ENCODE measurements at places on chromosomes 3 and 15. TPM values are rescaled to one million over a fixed set of nuclear protein-coding genes. Genes with fewer than 3 reads are reported as not detected.

GRCh38 chr3:117217355-117217754 lies 507.8 kb downstream of the TUSC7 start:
- H3K27me3 ChIP-seq = no peaks in the 10 kb centered on the region
- H3K27ac ChIP-seq = no peak overlapping the region
- H3K4me3 ChIP-seq = no peak overlapping the region
- H3K36me3 ChIP-seq = no peaks in the 10 kb centered on the region

- H3K36me3 ChIP-seq = no peaks in the 10 kb centered on the region
- no peak for DNase-seq
- H3K4me3 ChIP-seq = no peak overlapping the region
- no peak overlapping the region for H3K27ac ChIP-seq
Observed at GRCh38 chr3:95437409-95437808, 1374.5 kb downstream of the NSUN3 start.

DNA sequence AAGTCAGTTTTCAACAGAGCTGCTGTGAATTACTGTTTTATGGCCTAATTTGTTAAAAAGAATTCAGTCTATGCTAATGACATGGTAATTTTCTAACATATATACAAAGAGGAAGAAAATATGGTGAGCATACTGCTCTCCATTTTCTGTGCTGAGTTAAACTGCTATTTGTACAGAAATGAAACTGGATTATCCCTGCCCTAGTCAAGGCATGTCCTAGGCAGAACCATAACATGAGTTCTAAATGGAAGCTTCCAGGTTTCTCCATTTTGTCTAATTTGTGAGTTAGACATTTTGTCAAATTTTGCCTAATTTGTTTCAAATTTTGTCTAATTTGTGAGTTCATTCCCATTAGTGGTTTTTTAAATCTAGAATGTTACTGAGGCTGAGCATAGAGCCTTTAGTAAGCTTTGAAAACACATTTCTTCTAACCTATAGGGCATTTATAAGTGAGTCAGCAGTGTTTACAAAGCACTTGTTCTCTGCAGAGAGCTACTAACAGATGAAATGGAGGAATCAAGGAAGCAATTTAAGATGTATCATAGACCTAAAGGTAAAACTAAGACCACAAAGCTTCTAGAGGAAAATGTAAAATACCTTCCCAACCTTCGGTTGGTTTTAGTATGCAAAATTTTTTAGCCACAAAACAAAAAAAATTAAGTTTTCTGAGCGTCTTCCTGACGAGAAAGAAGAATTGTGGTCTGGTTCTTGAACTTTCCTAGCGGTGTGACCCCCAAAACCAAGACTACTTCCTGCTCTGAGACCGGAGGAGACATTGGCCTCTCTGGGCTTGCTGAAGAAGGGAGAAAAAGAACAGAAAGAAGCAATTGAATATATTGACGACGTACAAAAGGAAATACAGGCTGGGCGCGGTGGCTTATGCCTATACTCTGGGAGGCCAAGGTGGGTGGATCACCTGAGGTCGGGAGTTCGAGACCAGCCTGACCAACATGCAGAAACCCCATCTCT lies 9.8 kb downstream of the P2RY14 start:
- peak overlapping the region; percentile 88 for H3K27ac ChIP-seq
- peak; percentile 65 for DNase-seq
- H3K27me3 ChIP-seq = no peaks in the 10 kb centered on the region
- H3K36me3 ChIP-seq = peaks cover 10% of the 10 kb centered on the region
- H3K4me3 ChIP-seq = peak overlapping the region; percentile 47

GRCh38 chr3:18494251-18494650 lies 69.1 kb upstream of the SATB1 start:
- H3K27ac ChIP-seq = no peak overlapping the region
- H3K4me1 ChIP-seq = peaks cover 30% of the 10 kb centered on the region
- no peaks in the 10 kb centered on the region for H3K27me3 ChIP-seq
- DNase-seq = no peak

- H3K27ac ChIP-seq = no peak overlapping the region
- H3K4me3 ChIP-seq = no peak overlapping the region
- H3K4me1 ChIP-seq = no peaks in the 10 kb centered on the region
- no peak for DNase-seq
Observed at GRCh38 chr3:192313605-192314004, 413.7 kb downstream of the FGF12 start.

DNA sequence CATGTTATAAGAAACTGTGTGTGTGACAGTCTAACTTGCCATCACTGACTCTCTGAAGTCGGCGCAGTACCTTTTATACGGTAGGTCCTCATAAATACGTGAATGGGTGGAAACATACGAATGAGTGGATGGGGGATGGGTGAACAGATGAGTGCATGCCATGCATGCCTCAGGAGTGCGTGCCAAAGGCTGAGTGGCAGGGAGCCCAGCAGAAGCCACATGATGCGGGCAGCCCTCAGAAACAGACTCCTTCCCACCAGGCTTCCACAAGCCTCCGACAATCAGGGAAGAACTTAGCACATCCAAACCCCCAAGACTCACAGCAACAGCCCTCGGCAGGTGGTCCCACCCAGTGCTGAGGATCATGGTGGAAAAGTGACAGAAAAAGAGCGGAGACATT lies 16.7 kb downstream of the HCN4 start:
- no peak overlapping the region for H3K4me3 ChIP-seq
- no peaks in the 10 kb centered on the region for H3K4me1 ChIP-seq
- H3K27me3 ChIP-seq = peaks cover 2% of the 10 kb centered on the region
- no peak overlapping the region for H3K27ac ChIP-seq
- no peak for DNase-seq

- H3K36me3 ChIP-seq = no peaks in the 10 kb centered on the region
- H3K27me3 ChIP-seq = no peaks in the 10 kb centered on the region
- DNase-seq = no peak
Observed at GRCh38 chr15:78133801-78134200, 2.6 kb upstream of the CIB2 start.

DNA sequence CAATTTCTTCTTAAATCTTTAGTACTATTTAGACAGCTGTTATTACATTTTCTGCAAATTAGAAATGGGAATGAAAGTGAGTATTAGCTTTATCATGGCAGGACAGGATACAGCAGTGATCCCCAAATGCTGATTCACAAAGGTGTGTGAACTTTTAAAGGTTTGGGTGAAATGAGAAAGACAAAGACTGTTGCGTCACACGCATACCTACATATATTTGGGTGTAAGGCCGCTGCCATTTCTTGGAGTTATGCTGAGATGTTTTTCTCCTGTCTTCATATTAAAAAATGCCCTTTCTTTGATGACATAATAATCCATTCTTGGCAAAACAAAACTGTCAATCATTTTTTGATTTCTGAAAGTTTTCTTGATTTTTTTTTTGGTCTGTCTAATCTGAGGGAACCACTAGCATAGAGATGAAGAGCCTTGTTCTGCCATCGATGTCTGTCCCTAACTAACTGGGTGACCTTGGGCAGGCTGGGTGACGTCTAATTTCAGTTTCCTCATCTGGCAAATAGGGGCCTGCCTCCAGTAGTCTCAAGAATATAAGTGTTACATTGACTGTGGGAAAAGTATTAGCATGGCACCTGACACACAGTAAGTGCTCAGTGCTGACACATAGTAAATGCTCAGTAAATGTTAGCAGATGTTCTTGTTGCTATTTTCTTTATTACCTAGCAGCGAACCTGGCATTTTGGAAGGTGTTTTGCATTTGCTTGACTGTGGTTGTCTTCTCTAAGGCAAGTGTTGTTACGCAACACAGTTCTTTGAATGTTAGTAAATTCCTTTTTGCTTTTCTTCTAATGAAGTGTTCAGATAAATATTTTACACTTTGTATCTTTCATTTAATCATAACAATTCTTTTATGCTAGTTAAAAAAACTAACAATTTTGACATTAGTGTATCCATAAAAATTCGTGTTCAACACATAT lies 5.0 kb downstream of the MITF start:
- no peaks in the 10 kb centered on the region for H3K36me3 ChIP-seq
- no peak overlapping the region for H3K27ac ChIP-seq
- peaks cover 8% of the 10 kb centered on the region for H3K4me1 ChIP-seq
- no peak overlapping the region for H3K4me3 ChIP-seq
- DNase-seq = no peak
- peaks cover 34% of the 10 kb centered on the region for H3K27me3 ChIP-seq

DNA sequence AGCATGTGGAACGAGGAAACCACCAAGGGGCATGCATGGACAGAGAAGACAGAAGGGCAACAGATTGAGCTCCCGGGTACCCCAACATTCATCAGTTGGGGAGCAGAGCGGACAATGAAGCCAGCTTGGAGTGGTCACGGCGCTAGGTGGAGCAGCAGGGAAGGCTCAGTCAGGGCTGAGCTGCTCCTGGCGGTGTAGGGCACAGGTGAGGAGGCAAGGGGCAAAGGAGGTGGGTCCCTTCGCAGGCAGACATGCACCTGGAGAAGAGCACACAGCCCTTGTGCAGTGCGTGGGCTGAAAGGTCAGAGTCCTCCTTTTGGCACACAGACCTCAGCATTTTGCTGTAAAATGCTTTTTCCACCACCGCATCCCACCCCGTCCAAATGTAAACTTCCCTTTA lies 90.0 kb upstream of the SLC6A6 start:
- H3K4me1 ChIP-seq = no peaks in the 10 kb centered on the region
- H3K4me3 ChIP-seq = no peak overlapping the region
- DNase-seq = no peak
- no peaks in the 10 kb centered on the region for H3K36me3 ChIP-seq
- no peak overlapping the region for H3K27ac ChIP-seq
- peaks cover 3% of the 10 kb centered on the region for H3K27me3 ChIP-seq

DNA sequence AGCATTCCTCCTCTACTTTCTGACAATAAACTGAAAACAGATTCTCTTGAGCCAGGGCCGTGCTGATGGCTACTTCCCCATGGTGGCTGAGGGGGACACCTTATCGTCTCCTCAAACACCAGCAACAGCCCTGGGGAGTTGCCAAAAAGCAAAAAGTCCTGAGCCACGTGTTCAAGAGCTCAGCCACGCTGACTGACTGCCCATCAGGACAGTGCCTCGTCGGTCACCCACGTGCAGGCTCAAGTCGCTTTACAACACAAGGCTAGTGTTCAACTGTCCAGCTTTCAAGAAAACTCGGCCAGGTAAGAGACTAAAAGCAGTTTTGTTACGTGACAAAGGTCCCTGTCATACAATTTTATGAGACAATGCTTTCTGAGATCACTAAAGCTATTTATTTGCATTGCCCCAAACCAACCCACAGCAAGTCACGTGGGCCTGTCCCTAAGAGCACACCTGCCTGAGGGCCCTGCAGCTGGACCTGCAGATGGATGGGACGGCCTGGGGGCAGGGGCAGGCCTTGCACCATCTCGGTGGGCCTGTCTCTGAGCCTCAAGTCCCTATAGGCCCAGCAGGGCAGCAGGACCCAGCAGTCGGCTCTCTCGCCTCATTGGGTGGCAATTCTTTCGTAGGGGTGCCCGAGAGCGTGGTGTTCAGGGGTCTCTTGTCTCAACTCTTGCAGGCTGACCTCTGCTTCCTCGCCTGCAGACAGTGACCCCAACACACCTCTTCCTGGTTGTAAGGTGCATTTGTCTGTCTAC lies 42.7 kb downstream of the NIPA2 start:
- H3K4me3 ChIP-seq = no peak overlapping the region
- DNase-seq = no peak
- H3K27me3 ChIP-seq = no peaks in the 10 kb centered on the region

DNA sequence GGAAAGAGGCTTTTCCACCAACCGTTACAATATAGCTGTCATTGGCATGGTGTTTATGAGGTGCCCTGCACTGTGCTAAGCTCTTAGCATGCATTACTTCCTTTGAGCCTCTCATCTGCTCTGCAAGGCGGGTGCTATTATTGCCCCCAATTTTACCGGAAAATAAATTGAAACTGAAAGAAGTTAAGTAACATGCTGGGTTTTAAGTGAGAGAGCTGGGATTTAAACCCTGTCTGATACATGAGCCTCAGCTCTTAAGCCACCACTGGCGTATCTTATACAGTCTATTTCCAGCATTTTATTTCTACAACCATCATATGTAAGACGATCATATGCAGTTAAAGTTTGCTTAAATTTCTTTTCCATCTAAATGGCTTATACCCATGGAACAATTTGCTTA lies 81.6 kb downstream of the AGBL1 start:
- no peak overlapping the region for H3K4me3 ChIP-seq
- DNase-seq = no peak
- no peaks in the 10 kb centered on the region for H3K4me1 ChIP-seq
- no peak overlapping the region for H3K27ac ChIP-seq
- H3K27me3 ChIP-seq = peaks cover 3% of the 10 kb centered on the region

DNA sequence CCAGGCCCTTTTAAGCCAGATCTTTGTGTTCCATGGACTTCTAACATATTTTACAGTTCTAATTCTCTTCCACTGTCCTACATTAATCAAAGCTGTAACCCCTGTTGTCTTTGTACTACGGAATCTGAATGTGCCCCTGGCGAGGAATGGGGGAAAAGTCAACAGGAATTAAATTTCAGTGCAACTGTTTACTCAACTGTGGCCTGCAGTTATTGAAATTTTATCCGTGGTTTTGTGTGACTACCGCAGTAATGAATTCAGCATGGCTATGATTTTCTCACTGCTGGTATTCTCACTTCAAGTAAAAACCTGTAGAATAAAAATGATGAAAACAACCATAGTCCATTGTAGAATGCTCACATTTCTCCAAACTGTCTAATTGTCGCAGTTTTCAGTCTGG lies 388.0 kb downstream of the FOXP1 start:
- peaks cover 63% of the 10 kb centered on the region for H3K4me1 ChIP-seq
- peaks cover 59% of the 10 kb centered on the region for H3K36me3 ChIP-seq
- DNase-seq = no peak
- no peak overlapping the region for H3K4me3 ChIP-seq

- peak overlapping the region; percentile 23 for H3K27ac ChIP-seq
- no peak for DNase-seq
- H3K4me3 ChIP-seq = no peak overlapping the region
- H3K27me3 ChIP-seq = no peaks in the 10 kb centered on the region
Observed at GRCh38 chr15:93029836-93030429, 59.1 kb downstream of the RGMA start.

DNA sequence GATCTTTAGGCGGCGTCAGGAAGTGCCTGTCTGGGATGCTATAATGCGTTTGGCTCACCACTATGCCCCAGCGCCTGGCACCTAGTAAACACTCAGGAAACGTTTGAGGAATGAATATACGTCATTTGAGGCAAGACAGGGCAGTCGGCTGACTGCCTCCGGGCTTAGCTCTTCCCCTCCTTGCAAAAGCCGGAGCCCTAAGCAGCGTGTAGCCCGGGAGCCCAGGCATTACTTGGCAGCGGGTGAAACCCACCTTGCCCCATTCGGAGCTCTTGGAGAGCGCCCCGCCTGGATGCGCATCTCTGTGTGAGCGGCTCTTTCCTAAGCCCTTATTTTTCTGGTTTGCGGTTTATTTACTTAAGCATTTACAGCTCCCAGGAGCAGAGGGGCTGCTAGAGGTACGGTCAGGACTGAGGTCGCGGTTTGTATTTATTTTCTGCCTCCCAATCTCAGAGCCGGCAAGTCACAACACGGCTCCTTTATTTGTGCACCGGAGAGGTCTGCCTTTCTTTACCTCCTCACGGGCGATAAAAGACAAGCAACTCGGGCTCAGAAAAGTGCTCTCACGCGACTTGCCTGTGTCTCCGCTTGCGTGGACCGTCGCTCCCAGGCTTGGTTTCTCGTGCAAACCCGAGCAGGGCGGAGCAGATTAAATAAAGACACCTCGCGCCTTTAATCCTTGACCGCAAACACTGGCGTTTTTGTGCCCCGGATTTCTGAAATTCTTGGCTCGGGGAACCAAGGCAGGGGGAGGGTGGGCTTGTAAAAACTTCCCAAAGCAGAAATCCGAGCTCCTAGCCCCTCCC lies 737 bp upstream of the ITPR1 start:
- DNase-seq = peak; percentile 28
- H3K36me3 ChIP-seq = peaks cover 20% of the 10 kb centered on the region
- H3K4me3 ChIP-seq = peak overlapping the region; percentile 95

The FILIP1L gene
- total RNA-seq = 0.35 TPM

The NRROS gene
- 21.2 TPM for total RNA-seq

The SMAD6 gene
- 0.04 TPM for total RNA-seq

The ADCY5 gene
- not detected for total RNA-seq

The TRPM1 gene
- not detected for total RNA-seq

The CRYGS gene
- 1.7 TPM for total RNA-seq

The CLSTN2 gene
- not detected for total RNA-seq

The CLRN1 gene
- not detected for total RNA-seq

The TOMM70 gene
- 68.8 TPM for total RNA-seq
